ENCODE measurements at places on chromosomes 4 and X.

GRCh38 chrX:76026292-76026691 is 146.6 kb upstream of the PBDC1 start:
- DNase-seq, result no peak

- no peak for DNase-seq
Observed at GRCh38 chr4:177239878-177240277, 69.8 kb upstream of the NEIL3 start.

DNA sequence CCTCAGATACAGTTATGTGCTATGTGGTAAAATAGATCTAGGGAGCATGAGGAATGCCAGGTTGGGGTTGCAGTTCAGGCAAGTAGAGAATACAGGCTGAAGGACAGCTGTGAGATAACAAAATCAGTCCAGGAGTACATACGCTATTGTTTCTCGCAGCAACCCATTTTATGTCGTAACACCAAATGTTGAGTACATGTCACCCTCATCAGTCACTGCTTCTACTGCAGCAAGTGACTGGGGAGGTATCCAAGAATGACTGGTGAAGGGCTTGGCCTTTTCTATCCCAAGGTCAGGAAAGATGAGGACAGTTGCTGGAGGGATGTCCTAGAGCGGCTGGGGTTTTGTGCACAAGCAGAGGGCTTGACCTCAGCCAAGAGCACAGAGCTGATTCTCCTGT is 172.1 kb downstream of the CBR4 start:
- DNase-seq, result no peak

GRCh38 chrX:71536285-71536684 is 3.4 kb downstream of the OGT start:
- DNase-seq, result no peak

GRCh38 chrX:143363419-143363818 is 153.9 kb downstream of the SPANXN3 start:
- DNase-seq, result no peak

Data from LNCaP clone FGC (cell line).